Heart left ventricle (tissue), 16 donors: ENCODE measurements at places on chromosomes 6 and 20. TPM values are rescaled to one million over a fixed set of nuclear protein-coding genes. Genes with fewer than 3 reads are reported as not detected.

The KIF25 gene
- not detected for total RNA-seq

The GABRR2 gene
- total RNA-seq = 1.1 TPM

The ATXN1 gene
- 51.8 TPM for total RNA-seq

The LGSN gene
- total RNA-seq = not detected

The EEF1A2 gene
- 1,554 TPM for total RNA-seq

The CD93 gene
- total RNA-seq = 110 TPM

The CGA gene
- 0.49 TPM for total RNA-seq

The RIMS4 gene
- total RNA-seq = not detected

The F13A1 gene
- 51.4 TPM for total RNA-seq

The KCNB1 gene
- total RNA-seq = 1.3 TPM

The DDO gene
- total RNA-seq = 27.3 TPM

The MAFB gene
- total RNA-seq = 13.4 TPM

The EPPIN gene
- 0.20 TPM for total RNA-seq

The SLPI gene
- total RNA-seq = 187 TPM

The TMEM151B gene
- total RNA-seq = not detected

The PCSK2 gene
- 0.78 TPM for total RNA-seq

The RIPPLY2 gene
- not detected for total RNA-seq

The OR2J3 gene
- not detected for total RNA-seq

The KHDC1L gene
- not detected for total RNA-seq

The WFDC5 gene
- not detected for total RNA-seq

The DYNLT2 gene
- 0.88 TPM for total RNA-seq

The PRSS35 gene
- not detected for total RNA-seq

The SCAF8 gene
- 65.6 TPM for total RNA-seq

The HRH3 gene
- not detected for total RNA-seq

The ARMH2 gene
- not detected for total RNA-seq

The PNRC1 gene
- 242 TPM for total RNA-seq

The MTFR2 gene
- not detected for total RNA-seq

The ZSCAN23 gene
- total RNA-seq = 1.5 TPM

The LRRC73 gene
- total RNA-seq = 2.3 TPM

The C20orf141 gene
- total RNA-seq = not detected

The C2 gene
- 0.69 TPM for total RNA-seq

The POPDC3 gene
- 38.6 TPM for total RNA-seq

The PTCHD4 gene
- total RNA-seq = 0.93 TPM

The APOM gene
- total RNA-seq = 1.5 TPM

The RNF39 gene
- not detected for total RNA-seq

The GPANK1 gene
- total RNA-seq = 17.8 TPM

The ZC2HC1B gene
- total RNA-seq = not detected

The PAX1 gene
- total RNA-seq = not detected

The PDE7B gene
- 12.8 TPM for total RNA-seq

The DLK2 gene
- total RNA-seq = 2.8 TPM

The ANGPT4 gene
- total RNA-seq = not detected
